Right cardiac atrium (tissue), 5 donors: ENCODE measurements at places on chromosomes 4 and X.

DNA sequence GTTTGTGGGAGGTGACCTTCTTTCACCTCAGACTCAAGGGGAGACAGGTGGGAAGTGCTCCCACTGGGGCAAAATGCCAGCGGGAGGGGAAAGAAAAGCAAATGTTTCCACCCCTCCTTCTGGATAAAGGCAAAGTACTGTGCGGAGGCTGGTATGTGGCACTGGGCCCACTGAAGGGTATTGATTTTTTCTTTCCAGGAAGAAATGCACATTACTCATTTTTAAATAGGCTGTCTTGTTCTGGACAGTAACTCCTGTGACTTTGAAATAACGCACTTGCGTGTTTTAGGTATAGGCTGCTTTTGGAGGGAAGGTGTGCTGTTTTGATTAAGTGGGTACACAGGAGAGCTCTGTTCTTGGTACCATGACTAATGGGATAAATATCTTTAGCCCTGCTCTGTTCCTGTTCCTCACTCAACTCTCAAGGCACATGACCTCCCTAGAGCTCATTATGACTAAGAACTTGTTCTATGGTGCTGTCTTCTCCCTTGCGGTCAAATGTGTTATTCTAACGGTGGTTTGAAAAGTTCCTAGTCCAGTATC is 40.7 kb upstream of the MBTPS2 start:
- no peak for DNase-seq

GRCh38 chr4:56505269-56506130 is at the start of gene ARL9:
TSS of gene ARL9 (plus strand) at chr4:56505791. CDS start at chr4:56505863, 72 bp downstream.
- peak; percentile 74 for DNase-seq

DNA sequence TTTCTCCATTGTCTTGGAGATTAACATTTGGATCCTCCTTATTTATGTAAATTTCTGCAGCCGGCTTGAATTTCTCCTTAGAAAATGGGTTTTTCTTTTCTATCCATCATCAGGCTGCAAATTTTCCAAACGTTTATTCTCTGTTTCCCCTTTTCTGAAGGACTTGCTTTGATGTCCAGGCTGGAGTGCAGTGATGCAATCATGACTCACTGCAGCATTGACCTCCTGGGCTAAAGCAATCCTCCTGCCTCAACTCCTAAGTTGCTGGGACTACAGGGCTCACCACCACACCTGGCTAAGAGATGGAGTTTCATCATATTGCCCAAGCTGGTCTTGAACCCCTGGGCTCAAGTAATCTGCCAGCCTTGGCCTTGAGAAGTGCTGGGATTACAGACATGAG is 144.0 kb upstream of the ZXDB start:
- no peak for DNase-seq

- DNase-seq: no peak
These were observed 42.9 kb downstream of the PSAPL1 start for GRCh38 chr4:7391637-7392437.

- no peak for DNase-seq
These were observed 1454.3 kb downstream of the FSTL5 start for GRCh38 chr4:160709546-160709945.

DNA sequence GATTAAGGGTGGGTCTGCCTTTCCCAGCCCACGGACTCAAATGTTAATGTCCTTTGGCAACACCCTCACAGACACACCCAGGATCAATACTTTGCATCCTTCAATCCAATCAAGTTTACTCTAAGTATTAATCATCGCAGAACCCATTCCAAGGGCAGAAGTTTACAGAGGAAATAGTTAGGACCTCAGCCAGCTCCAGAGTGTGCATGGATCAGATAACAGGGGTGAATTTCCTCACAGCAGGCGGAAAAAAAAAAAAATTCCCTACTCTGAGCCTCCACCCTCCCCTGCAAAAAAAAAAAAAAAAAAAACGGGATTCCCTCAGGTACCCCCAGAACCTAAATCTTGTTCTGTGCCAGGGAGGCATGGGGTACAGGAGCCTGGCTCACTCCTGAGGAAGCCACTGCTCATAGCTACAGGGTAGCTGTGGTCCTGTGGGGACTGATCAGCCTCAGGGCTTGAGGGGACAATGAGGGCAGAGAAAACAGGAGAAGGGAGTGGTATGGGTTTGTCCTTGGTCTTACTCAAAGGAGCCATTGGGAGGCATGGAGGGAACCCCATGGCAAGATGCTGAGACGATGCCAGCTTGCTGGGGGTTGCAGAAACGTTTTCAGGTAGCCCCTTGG is 113.0 kb downstream of the DHRSX start:
- no peak for DNase-seq

GRCh38 chrX:118171356-118171755 is 54.7 kb upstream of the KLHL13 start:
- no peak for DNase-seq

DNA sequence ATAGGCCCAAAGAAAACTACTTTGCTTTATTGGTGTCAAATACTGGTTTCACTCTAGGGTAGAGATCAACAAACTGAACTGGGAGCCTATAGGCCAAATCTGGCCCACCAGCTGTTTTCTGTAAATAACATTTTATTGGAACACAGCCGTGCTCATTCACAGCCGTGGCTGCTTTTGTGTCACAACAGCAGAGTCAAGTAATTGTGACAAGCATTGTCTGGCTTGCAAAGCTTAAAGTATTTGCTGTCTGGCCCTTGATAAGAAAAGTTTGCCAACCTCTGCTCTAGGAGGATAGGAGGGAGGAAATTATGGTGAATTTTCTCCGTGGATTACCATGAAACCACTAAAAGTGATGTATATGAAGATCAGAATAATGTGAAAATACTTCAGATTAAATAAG is 53.4 kb downstream of the GPAT3 start:
- DNase-seq: no peak

- no peak for DNase-seq
These were observed 47.9 kb upstream of the RPA4 start for GRCh38 chrX:96835660-96836289.

GRCh38 chr4:146647615-146648460 is 9.1 kb downstream of the POU4F2 start:
- no peak for DNase-seq

- DNase-seq: no peak
These were observed 96.1 kb downstream of the AFF1 start for GRCh38 chr4:87030755-87031441.

DNA sequence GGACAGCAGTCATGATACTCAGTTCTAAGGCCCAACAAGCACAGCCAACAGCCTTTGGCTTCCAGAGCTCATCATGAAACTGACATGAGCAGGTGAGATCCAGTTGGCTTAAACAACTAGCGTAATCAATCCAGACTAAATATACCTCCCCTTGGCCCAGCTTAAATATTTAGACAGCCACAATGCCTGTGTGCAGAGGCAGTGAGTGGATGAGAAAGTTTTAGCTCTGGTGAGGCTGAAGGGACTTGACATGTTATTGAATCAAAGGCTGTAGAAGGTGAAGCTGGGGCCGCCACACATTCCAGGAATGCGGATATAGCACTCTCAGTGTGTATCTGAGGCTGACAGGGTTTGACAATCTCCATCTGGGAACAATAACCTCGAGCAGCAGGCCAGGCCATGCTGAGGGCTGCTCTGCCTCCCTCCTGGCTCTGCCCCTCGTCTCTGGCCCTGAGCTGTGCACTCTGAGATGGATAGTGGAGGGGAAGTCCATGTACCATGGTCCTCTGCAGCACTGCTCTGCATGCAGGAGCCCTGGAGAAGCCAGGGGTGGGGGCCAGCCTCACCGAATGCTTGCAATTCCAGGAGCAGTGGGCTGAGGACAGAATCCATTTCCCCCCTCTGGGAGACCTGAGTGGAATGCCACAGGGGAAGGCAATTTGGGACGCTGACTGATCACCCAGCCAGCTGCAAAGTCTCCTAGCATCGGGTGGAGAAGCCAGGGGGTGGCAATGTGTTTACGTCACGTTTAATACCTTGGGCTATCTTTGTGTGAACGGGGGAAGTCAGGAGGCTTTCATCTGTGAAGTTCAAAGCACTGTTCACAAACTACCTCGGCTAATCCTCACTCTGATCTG is 37.3 kb upstream of the RASL11B start:
- peak; percentile 24 for DNase-seq

DNA sequence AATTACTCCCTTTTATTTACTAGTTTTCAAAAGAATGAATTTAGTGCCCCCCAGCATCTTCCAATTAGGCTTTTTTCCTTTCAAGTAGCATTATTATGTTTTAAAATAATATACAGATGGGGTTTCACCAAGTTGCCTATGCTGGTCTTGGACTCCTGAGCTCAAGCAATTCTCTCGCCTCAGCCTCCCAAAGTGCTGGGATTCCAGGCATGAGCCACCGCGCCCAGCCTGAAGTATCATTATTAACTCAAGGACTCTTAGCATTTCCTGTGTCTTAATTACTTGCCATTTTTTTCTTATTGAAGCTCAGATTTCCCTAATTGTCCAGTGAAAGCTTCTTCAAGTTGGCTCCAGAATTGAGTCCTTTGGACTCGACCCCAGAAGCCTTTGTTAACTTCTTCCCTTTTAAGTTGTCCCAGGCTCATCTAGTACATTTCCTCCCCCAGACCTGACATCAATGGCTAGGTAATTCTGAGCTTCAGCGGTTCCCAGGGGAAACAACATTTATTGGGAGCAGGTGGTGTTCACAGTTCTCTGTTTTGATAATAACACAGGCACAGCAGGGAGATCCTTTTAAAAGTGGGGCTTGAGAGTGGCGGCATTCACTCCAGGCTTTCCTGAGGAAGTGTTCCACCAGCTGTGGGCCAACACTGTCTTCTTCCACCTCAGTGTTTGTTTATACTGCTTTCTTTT is 10.0 kb downstream of the SAT1 start:
- DNase-seq: no peak

DNA sequence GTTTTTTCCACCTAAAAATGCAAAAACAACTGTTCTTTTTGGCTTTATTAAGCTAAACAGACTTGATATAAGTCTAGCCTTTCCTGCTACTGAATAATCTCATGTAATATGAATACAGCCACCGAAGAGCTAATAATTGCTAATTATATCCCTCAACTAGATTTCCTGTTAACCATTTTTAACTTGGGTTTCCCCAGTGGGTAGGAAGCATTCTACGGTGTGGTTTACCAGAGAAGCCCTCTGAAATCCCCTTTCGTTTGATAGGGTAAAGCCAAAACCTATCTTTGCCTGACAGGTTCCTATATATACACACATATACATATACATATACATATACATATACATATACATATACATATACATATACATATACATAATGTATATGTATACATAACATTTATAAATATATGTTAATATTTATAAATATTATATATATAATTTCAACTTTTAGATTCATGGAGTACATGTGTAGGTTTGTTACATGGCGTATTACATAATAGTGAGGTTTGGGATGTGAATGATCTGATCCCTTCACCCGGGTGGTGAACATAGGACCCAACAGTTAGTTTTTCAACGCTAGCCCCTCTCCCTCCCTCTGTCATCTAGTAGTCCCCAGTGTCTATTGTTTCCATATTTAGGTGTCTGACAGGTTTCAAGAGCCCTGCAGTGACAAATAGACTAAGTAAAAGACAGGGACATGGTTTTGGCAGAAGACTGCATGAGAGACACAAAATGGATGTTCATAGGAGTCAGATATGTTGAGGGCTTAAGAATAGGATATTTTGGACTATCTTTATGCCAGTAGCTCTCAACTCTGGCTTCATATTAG is 62.4 kb downstream of the ATXN3L start:
- DNase-seq: no peak

DNA sequence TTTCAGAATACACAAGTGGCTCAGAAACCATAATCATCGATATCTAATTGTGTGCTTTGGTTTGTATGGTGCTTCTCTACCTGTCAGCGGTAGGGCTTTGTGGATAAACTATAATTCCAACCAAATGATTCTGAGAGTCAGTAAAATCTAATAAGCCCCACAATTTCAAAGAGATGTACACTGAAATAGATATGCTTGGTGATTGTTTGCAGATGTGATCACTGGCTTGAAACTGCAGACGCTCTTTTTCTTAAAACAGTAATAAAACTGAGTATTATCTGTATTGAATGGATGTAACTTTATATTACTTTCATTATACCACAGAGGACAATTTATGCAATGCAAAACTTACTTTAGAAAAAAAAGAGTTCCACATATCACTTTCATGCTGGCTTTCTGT is 198.8 kb upstream of the ANXA10 start:
- no peak for DNase-seq

GRCh38 chr4:44493924-44494323 is 45.3 kb upstream of the KCTD8 start:
- DNase-seq: no peak

GRCh38 chr4:62053974-62054373 is 853.8 kb downstream of the ADGRL3 start:
- no peak for DNase-seq

GRCh38 chr4:8315435-8316250 is 46.1 kb downstream of the HTRA3 start:
- no peak for DNase-seq

DNA sequence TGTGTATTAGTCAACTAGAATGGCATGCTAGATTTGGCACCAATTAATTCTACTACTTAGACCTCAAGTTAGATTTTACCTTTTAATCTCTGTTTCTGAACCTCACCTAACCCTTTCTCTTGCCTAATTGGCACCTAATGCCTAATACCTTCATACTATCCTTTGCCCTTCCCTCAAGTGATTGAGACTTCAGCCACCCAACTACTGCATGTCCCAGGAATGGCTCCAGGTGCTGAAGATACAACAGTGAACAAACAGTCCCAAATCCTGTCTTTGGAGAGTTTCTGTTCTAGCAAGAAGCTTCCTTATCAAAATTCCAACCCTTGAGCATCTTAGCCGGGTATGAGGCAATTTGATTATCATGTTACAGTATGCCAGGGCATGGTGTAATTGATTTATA is 139.9 kb downstream of the CPE start:
- DNase-seq: no peak

- no peak for DNase-seq
These were observed 146.4 kb downstream of the CPEB2 start for GRCh38 chr4:15148691-15149090.

DNA sequence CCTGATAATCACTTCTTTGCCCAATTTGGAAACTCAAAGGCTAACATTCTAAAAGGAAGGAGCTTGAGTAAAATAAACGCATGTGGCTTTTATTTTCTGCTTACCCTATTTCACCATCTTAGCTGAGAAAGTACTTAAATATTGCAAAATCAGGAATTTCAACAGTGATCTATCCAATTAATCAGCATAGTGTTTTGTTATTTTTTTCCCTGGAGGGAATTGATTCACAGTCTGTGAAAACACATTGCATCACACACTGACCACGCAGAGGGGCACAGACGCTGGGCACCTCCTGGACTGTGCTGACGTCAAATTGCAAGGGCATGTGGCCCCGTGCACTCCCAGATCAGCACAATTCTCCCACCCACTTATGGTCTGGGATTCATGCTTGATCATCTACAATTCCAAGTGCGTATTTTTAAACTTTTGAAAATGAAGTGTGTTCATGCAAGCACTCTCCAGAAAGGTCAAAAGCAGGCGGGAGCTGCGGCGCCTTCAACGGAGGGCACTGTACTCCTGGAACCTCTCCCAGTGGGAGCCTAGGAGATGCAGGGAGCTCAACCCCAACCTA is 320.6 kb upstream of the PPARGC1A start:
- DNase-seq: peak; percentile 84

GRCh38 chr4:120995266-120996010 is 72.9 kb upstream of the PRDM5 start:
- DNase-seq: no peak

GRCh38 chr4:156946516-156947424 is 24.8 kb downstream of the PDGFC start:
- peak; percentile 16 for DNase-seq

GRCh38 chrX:1727531-1728027 is 112.7 kb downstream of the ASMT start:
- no peak for DNase-seq

GRCh38 chr4:133147286-133147821 is 1.7 kb upstream of the PCDH10 start:
- DNase-seq: no peak
